ENCODE measurements at places on chromosomes 2 and 18. TPM values are rescaled to one million over a fixed set of nuclear protein-coding genes. Genes with fewer than 3 reads are reported as not detected.

Gene LRATD1
- 0.76 TPM for polyA plus RNA-seq

Gene COBLL1
- 19.6 TPM for polyA plus RNA-seq

Gene MAP3K2
- polyA plus RNA-seq: 40.2 TPM

Gene AQP12B
- 0.50 TPM for polyA plus RNA-seq

Gene IL1A
- polyA plus RNA-seq: not detected

All from cardiac muscle cell (in vitro differentiated cells and primary cell).